ENCODE measurements at places on chromosomes 2 and 18.

GRCh38 chr2:31353179-31353578 is 61.4 kb downstream of the XDH start:
- no peak for DNase-seq

DNA sequence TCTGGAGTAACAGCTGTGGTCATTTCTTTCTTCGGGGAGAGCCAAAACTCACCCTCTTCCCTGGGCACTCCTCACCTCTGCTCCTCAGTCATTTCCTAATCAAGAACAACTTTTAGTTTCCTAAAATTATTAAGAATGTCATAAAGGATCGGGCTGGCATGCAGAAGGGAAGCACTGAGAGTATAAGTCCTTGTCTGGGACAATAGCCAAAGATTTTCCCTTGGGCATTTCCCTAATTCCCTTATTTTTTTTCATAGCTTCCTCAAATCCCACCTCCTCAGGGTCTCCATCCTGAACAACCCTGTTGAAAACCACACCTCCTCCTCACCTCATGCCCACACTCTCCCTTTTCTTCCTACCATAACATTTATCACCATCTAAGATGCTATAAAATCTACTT is 115.0 kb downstream of the MREG start:
- no peak for DNase-seq

- DNase-seq = no peak
Measured at GRCh38 chr18:74795751-74796150, 198.1 kb downstream of the ZNF407 start.

DNA sequence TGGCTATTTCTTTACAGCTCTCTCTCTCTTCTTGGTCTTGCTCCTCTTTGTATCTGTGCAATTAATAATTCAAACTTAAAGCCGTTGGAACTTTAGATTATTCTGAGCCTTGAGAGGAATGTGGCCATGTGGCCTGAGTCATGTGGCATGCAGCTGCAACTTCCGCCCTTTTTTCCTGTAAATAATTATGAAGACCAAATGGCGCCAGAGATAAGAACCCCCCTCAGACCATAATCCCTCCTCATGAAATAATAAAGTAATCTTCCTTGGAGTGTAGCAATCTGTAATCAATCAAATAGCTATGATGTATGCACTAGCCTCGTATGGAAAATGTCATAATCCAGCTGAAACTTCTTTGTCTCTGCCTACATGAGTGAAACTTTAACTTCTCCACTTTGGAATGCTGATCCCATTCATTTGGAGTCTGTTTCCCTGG is 13.5 kb upstream of the TWSG1 start:
- DNase-seq = no peak

DNA sequence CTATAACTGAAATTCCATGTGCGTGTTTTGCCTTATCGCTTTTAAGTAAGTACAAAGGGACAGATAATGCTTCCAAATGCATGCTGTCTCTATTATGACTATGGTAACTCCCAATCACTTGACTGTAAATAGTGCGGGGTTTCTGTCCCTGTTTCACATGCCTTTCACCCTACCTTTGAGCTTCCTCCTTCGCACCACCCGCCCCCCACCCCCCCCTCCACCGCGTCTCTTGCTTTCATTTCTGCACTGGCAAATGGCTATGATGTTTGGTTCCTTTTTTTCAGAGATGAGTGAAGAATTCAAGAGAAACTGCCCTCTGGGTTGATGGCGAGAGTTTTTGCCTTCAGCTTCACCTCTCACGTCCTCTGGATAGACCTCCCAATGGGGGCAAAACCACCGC is 25.0 kb upstream of the SPP2 start:
- no peak for DNase-seq

DNA sequence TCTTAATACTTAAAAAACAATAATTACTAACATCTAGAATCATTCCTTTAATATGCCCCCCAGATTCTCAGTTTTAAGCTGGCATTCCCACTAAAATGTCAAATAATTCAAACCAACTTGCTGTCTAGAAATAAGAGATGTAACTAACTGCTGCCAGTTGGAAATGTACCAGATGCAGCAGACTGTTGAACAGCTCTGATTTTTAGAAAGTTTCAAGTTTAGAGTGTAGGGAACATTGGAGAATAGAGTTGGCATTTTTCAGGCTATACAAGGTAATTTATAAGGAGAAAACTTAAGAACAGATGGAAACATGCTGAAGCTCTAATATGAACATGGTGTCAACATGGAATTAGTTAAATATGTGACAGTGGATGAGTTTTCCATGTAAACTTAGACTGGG is 101.4 kb downstream of the PTRHD1 start:
- DNase-seq = no peak

- DNase-seq = no peak
Measured at GRCh38 chr2:210577263-210578071, 21.1 kb downstream of the CPS1 start.

GRCh38 chr2:205386109-205386508 is 296.2 kb upstream of the NRP2 start:
- no peak for DNase-seq

- DNase-seq = no peak
Measured at GRCh38 chr2:169365029-169365480, 2.7 kb upstream of the LRP2 start.

- no peak for DNase-seq
Measured at GRCh38 chr18:50649821-50650220, 89.9 kb downstream of the MAPK4 start.

DNA sequence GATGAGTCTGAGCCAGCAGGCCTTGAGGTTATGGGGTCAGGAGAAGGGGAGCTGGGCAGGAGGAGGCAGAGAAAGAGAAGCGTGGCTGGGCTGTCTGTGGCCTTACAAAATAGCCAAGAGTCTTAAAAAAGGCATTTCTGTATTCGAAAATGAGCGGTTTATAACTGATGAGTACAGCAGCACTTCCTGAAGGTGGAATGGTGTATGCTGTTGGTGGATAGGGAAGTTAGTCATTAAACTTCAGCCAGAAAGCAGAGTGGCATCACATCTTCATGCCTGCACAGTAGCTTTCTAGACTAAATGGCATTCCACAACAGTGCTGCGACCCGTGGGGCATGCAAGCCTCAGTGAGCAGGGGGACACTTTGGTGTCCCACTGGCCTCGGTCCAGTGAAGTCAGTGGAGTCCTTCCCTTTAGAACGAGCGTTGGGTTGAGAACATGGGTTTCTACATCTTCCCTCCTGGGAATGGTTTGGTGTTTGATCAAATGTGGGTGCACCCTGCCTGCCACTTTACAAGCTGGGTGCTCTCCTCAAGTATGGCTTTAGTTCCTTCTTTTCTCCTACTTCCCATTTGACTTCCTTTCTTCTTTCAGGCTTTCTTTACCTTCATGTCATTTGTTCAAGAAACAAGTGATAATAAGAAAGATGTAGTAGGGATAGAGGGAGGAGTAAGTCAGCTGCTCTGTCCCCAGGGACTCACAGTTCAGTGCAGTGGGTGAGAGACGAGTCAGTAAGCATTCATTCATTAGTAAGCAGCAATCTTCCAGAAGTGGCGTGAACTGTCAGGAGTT is 96.3 kb downstream of the ARMC9 start:
- DNase-seq = no peak

DNA sequence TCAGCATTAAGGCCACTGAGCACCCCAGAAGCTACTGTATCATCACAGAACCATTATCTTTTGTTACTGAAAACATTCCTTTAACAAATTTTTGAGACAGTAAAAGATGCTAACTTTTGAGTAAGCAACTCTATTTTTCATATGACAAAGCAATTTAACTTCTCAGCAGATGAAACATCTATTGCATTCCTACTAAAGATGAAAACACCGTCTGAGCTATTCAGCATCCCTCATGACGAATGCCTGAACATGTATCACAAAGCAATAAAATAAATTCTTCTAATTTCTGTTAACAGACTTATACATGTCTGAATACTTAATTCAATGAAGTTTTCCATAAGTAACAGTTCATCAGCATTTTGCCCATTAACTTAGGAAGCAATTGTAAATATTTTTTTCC is 23.9 kb downstream of the CHN1 start:
- DNase-seq = no peak

- no peak for DNase-seq
Measured at GRCh38 chr2:241546771-241547498, 11.6 kb upstream of the BOK start.

GRCh38 chr18:23306822-23307221 is 146.3 kb upstream of the RIOK3 start:
- peak; percentile 28 for DNase-seq

GRCh38 chr18:23231340-23232021 is 96.2 kb downstream of the CABLES1 start:
- peak; percentile 48 for DNase-seq

All from stimulated activated CD8-positive, alpha-beta memory T cell treated with anti-CD3 and anti-CD28 coated beads, Interleukin-7, amount 100 ng/mL, for 1 hour (primary cell).